Hematopoietic multipotent progenitor cell treated with erythropoietin and hydrocortisone succinate and interleukin-3 and kit ligand, for 6 days (in vitro differentiated cells): ENCODE measurements at places on chromosomes 3 and 15.

DNA sequence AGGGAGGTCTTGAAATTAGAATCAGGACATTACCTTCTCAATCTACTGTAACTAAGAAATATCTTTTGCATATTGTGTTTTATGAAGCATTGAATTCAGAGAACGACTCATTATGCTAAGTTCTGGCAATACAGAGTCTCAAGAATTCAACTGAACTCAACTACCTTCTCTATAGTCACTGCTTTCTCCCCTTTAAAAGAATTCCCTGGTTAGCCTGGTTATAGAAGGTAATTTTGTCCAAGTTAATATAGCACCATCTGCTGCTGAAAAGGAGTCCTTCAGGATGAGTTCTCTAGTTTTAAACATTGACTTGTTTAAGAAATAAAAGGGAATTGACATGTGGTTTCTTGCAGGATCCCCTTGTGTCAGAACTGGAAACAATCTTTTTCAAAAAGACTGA lies 60.2 kb downstream of the IL16 start:
- DNase-seq = peak; percentile 63

GRCh38 chr3:196440041-196440537 lies 7.9 kb upstream of the UBXN7 start:
- no peak for DNase-seq

GRCh38 chr3:112048911-112049310 lies 14.4 kb downstream of the TMPRSS7 start:
- DNase-seq = no peak

GRCh38 chr15:94346282-94346681 lies 114.9 kb downstream of the MCTP2 start:
- no peak for DNase-seq

DNA sequence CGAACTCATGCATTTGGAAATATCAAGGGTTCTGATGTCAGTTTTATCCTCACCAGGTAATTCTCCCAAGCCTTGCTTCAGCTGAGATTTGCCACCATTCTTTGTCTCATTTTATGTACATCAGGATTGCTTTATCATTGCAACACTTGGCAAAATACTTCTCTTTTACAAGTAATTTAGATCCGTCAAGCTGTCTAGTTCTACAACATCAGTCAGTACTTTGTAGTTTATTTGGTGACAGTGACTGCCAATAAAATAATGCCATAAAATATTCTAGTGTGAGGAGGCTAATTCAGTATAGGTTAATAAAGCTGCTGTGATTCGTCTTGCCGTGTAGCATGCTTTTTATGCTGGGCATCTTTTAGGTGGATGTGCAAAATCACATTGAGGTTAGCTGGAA lies 565.3 kb upstream of the SGO1 start:
- DNase-seq = no peak

- no peak for DNase-seq
Measured at GRCh38 chr3:79726786-79727185, 41.0 kb downstream of the ROBO1 start.

DNA sequence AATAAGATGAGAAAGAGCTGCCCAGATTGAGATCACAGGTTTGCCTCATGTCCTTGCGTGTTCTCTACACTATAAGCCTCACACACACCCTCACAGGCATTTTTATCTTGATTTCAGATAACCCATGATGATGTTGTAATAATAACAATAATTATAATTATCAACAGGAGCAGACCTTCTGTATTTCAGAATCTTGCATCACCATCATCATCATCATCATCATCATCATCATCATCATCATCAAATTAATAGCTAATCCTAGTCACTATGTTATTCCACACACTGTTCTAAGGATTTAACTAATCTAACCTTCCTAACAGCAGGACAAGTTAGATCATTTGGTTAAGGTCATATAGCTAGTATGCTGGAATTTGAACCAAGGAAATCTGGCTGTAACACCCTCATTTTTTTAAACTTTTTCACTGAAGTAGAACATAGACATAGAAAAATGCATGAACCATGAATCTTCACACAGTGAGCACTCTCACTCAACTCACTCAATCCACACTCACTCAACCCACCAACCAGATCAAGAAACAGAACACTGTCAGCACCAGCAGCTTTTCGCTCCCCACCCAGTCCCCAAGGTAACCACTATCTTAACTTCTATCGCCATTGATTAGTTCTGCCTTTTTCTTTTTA lies 1.8 kb upstream of the SH2D7 start:
- peak; percentile 44 for DNase-seq

GRCh38 chr3:40079203-40079846 lies 230.2 kb upstream of the EIF1B start:
- DNase-seq = no peak

GRCh38 chr3:41129731-41130130 lies 69.6 kb upstream of the CTNNB1 start:
- DNase-seq = no peak

DNA sequence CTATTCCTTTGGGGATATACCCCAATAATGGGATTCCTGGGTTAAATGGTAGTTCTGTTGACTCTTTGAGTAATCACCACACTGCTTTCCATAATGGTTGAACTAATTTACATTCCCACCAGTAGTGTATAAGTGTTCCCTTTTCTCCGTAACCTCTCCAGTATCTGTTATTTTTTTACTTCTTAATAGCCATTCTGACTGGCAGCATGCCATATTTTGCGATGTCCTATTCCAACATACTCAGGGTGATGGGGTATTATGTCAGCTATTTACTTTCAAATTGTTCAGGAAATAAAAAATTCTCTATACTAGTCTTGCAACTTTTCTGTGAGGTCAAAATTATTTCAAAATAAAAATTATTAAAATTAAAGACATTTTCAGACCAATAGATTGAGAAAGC lies 9.1 kb upstream of the PARP14 start:
- DNase-seq = no peak

DNA sequence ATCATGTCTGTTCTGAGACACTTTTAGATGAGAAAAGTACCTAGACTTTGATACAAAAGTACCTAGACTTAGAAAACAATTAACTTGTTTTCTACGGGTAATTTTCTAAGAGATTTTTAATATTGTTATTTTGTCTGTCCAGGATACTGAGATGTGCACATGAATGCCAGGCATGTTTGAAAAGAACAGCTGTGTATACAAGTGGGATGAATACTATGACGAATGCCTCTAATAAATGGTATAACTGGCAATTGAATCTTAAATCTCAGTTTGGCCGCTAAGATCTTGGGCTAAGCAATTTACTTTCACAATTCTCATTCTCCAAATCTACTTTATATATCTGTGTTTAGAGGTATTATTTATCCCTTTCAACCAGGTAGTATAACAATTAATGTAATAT lies 207.4 kb downstream of the CBLB start:
- DNase-seq = no peak

DNA sequence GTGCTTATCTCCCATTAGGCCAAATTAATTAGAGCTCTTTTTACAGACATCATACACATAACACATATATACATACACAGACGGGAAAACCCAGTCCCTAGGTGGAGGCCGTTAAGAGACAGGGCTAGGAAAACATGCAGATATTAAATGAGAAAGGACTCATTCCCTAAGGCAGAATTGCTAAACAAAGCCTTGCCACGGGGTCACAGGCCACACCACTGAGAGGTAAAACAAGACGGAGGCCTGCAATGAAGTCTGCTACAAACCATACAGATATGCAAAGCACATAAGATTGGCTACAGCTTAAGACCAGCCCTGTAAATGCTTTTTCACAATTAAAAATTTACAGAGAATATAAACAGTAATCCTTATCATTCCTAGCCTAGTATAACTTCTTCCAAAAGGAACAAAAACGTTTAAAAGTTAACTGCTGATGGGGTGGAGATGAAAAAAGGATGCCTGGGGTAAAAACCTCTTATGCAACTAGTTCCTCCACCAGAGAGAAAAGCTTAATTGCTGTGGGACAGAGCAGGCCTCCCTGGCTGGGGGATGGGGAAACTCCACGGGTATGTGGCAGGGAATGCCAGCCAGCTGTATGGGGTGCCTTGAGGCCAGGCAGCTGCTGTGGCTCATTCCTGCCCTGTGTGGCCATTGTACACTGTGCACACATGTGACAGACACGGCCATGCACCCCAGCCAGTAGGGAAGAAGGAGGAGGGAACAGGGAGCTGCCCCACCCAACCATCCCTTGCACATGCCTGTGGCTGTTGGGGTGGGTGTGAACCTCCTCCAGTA lies 481.4 kb upstream of the LMCD1 start:
- DNase-seq = no peak

- DNase-seq = peak; percentile 98
Measured at GRCh38 chr15:70492240-70493177, 270.8 kb downstream of the UACA start.

DNA sequence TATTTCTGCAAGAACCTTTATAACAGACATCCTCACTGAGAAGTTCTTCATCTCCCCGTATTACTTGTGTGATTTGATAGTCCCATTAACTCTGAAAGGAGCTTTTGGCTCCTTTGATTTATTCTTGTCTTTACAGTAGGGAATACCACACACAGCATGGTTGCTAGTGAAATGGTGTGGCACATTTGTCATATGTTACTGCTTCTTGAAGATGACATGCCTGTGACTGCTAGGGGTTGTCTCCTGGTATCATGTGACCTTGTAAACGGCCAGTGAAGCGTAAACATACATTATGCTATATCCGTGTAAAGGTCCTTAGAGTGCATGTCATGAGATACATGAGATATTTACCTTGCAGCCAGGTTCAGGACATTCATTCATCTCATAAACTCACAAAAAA lies 197.9 kb downstream of the RYR3 start:
- DNase-seq = no peak

- DNase-seq = no peak
Measured at GRCh38 chr15:47813748-47814384, 96.6 kb downstream of the SEMA6D start.

GRCh38 chr3:120163026-120163425 lies 68.8 kb upstream of the GSK3B start:
- DNase-seq = no peak

DNA sequence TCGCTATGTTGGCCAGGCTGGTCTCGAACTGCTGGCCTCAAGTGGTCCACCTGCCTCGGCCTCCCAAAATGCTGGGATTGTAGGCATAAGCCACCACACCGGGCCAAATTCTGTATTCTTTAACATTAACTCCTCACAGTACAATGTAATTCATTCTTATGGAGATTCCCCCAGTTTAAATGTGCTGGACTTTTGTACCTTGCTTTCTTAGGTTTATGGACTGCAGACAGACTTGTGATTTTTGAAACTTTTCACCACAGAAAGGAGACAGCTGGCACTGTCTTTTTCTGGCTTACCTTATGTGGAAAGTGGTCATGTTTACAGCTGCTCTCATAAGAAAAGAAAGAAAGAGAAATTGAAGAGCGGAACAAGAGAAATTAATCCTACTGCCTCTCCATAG lies 103.8 kb downstream of the IQCH start:
- DNase-seq = no peak

- DNase-seq = no peak
Measured at GRCh38 chr15:72397796-72398588, at the start of gene TMEM202. TSS of gene TMEM202 (plus strand) at chr15:72398305. CDS start at chr15:72398327, 22 bp downstream.

- no peak for DNase-seq
Measured at GRCh38 chr15:89043031-89044002, 44.9 kb upstream of the ABHD2 start.

DNA sequence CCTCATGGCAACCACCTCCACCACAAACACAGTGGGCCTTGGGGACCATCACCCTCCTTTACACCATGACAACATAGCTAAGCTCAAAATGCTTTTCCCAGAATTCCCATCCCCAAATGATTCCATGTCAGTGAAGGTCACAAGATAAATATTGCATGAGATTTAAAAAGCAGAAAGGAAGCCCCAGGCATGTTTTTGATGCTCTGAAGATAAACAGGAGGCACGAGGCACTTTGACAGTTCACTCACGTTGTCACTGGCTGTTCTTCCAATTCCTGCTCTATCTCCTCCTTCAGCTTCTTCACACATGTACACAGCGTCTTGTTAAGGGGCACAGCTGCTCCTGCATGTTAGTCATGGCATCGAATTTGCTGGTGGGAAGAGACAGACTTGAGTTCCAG lies 180.4 kb downstream of the STAC start:
- DNase-seq = no peak

DNA sequence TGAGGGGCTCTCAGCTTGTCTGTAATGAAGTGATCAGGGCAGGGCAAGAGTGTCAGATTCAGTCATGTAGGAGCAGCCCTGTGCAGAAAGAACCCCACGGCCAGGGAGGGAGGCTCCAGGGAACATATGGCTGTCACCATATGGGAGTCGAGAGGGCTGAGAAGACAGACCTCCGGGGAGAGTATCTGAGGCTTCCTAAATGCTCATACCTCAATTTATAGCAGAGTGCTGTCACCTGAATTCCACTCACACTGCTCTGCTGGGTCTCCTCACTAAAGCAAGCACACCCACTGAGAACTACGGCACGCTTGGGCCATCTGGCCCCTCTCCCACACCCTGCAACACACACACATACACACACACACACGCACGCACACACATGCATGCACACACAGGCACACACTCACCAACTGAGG lies 92.3 kb upstream of the TJP1 start:
- no peak for DNase-seq

DNA sequence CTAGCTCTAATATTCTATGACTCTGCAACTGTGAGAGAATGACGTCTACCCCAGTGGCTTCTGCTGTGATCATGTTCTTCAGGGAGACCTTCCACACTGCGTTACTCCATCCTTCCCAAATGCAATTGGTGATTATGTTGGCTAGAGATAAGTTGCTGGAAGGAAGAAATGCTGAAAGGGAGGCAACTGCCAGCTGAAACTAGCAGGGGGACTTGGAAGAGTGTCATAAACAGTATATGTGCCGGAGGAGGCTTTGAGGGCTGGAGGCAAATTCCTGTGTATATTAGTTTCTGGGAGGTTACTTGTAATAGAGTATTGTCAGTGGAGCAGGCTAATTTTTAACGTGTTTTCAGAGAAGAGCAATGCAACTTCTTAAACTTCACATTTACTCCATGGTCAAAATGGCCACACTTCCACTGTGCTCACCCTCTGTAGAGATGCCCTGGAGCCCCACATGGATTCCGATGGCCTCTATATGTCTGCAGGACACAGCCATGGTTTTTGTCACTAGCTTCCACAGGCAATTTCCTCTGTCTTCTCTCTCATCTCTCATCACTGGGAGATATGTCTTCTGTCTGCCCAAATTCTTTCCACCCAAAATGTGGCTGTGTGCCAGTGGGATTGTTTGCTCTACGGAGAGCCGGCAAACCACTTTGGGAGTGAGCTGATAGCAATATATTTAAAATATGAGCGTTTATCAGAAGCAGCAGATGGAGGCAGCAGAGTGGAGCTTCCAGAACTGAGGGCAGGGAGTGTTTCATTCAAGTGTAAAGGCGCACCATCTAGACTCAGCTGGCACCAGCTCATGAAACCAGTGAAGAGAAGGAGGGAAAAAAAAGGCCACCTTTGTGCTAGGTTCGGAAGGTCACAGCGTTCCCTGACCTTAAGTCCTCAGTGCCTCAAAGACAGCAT lies 13.3 kb upstream of the CD47 start:
- peak; percentile 98 for DNase-seq

GRCh38 chr15:54094661-54095060 lies 116.4 kb downstream of the UNC13C start:
- DNase-seq = no peak

DNA sequence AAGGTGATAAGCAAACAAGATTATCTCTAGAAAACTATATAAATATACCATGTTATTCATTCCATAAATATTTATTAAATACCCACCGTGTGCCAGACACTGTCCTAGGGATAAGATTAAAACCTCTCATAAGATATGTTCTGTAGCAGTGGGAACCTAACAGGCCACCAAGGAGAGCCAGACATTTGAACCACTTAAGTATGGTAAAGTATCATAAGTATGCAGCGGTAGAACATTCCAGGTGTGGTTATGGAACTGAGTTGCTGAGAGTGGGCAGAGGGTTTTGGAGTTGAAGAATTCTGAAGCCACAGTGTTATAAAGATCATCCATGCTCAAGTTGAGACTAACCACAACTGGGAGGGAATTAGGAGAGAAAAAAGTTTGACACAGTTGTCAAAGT lies 14.7 kb downstream of the FILIP1L start:
- DNase-seq = no peak
